ENCODE measurements at places on chromosomes 5 and 9.

DNA sequence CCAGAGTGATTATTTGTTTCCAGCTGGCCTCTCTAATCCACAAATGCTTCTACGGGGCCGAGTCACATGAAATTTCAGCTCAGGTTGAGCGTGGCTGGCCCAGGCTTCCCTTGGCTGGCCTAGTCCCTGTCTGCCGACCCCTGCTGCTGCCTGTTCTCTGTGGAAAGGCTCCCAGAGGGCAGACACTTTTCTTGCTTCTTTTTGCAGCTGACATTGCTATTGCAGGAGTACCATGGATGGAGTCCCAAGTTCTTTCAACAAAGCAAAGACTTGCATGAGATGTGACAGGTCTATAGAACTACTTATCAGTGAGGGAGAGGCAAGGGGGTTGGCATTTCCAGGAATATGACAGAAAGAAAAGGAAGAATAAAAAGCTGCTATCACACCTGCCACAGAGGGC is 287.4 kb upstream of the ARRDC3 start:
- no peak for DNase-seq

GRCh38 chr5:42586625-42587024 is 163.4 kb downstream of the GHR start:
- no peak for DNase-seq

DNA sequence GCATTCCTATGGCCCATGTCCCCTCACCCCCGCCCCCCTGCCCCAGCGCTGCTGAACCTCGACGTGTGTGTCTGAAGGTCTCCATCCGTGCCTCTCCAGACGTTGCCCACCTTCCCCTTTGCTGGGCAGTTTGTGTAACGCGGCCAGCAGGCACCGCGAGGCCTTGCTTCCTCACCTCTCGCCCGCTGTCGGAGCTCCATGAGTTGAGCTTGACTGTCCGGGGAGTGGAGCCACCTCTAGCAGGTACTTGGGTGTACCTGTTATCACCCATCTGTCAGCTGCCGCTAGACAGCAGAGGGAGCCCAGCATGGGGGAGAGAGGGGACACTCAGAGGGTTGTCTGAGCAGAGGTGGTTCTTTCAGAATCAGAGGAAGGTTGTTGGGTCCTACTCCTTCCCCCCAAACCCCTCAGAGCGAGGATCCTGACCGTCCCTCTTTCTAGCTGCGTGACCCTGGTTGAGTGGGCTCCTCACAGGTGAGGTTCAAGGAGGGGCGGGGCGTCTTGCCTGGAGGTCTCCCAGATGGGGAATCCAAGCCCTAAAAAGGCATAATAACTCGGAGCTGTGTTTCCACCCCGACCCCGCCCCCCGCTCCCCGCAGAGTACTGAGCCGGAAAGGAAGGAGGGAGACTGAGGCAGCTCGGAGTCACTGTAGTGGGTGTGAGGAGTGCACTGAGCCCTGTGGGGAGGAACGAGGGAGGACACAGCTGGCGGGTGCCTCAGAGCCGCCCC is 184.7 kb downstream of the C9orf50 start:
- DNase-seq = no peak

DNA sequence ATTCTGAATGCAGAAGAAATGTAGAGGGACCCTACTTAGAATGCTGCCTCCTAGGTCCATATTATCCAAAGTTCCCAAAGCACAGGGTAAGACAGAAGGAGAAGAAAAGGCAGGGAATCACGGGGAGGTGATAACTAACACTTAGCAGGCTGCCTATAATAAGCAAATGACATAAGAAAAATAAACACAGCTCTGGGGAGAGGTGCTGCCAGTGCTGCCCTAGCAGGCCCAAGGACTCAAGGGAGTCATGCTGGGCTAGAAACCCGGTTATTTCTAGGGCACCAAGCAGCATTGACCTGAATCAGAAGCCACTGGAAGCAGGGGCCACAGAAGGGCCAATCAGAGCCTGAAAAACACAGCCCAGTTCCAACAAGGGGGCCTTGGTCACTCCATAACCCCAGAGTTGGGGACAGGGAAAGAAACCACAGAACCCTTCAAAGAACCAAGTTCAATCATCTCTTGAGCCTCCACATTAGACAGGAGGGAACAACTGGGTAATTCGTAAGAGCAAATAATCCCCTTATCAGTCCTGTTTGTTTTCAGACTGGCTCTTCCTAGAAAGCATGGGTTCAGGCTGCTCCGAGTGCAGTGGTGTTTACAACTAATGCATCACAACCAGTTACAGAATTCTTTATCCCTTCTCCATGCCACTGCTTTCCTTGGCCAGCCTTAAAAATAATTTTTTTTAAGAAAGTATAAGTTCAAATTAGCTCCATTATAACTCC is 24.0 kb downstream of the NRG2 start:
- DNase-seq = no peak

GRCh38 chr5:149860801-149861322 is 83.7 kb downstream of the PDE6A start:
- no peak for DNase-seq

GRCh38 chr5:37717613-37718431 is 122.0 kb downstream of the GDNF start:
- DNase-seq = no peak
